Urinary bladder (tissue), 4 donors: ENCODE measurements at places on chromosomes 7 and 10. TPM values are rescaled to one million over a fixed set of nuclear protein-coding genes. Genes with fewer than 3 reads are reported as not detected.

The CCNY gene
- 55.9 TPM for total RNA-seq

The ADK gene
- 42.8 TPM for total RNA-seq

The CNNM1 gene
- 1.6 TPM for total RNA-seq

The C7orf57 gene
- total RNA-seq = 0.21 TPM

The SEMA3C gene
- total RNA-seq = 570 TPM

The NPC1L1 gene
- not detected for total RNA-seq
